HT1080 (cell line): ENCODE measurements at places on chromosomes 11 and 22. TPM values are rescaled to one million over a fixed set of nuclear protein-coding genes. Genes with fewer than 3 reads are reported as not detected.

DNA sequence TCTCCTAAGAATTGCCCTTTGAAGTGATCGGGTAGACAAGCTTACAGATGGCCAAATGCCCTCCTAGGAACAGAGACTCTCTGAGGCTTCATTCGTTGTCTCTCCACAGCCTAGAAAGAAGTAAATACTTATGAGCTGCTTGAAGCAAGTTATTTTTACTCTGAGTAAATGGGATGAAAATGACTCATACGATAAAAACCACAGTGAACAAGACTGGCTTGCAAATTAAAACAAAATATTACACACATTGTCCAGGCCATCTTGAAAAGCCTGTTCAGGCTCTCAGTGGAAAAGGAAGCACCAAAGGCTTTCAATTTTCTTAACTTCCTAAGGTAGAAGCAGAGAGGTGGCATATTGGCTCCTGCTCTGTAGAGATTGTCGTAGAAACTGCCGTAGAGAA is 294.2 kb downstream of the NELL1 start:
- DNase-seq, result peak; percentile 52

DNA sequence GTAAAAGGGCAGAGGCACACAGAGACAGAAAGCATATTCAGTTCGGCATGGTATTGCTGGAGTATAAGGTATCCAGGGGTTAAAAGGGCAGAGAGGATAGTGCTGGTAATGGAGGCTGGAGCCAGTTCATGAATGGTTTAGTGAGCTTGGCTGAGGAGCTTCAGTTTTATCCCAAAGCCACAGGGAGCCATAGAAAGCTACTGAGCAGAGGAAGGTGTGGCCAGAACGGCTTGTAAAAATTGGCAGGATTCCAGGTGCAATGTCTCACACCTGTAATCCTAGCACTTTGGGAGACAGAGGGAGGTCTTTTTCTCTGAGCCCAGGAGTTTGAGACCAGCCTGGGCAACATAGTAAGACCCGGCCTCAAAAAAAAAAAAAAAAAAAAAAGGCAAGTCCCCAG is 186.1 kb downstream of the MYO18B start:
- no peak for DNase-seq

DNA sequence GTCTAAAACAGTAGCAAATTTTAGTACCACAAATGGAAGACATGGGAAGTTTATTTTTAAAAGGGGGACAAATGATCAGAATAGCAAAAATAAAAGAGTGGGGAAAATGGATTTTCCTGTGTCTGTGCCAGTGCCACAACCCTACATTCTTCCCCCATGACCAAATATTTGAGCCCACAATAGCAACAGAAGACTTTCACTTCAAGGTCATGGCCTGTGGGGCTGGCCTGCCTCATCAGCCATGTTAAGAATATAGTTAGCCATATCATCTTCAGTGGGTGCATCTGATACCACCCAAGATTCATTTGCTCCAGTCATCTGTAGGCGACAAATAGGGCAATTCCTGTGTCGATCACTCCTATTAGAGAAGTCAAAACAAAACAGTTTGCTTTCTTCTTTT is 26.3 kb downstream of the RNF141 start:
- no peak for DNase-seq

- DNase-seq, result no peak
Measured at GRCh38 chr22:37972527-37972926, 11.8 kb downstream of the SOX10 start.

- no peak for DNase-seq
Measured at GRCh38 chr11:115267871-115268270, 236.3 kb downstream of the CADM1 start.

- DNase-seq, result no peak
Measured at GRCh38 chr11:67167719-67168118, 48.7 kb downstream of the KDM2A start.

DNA sequence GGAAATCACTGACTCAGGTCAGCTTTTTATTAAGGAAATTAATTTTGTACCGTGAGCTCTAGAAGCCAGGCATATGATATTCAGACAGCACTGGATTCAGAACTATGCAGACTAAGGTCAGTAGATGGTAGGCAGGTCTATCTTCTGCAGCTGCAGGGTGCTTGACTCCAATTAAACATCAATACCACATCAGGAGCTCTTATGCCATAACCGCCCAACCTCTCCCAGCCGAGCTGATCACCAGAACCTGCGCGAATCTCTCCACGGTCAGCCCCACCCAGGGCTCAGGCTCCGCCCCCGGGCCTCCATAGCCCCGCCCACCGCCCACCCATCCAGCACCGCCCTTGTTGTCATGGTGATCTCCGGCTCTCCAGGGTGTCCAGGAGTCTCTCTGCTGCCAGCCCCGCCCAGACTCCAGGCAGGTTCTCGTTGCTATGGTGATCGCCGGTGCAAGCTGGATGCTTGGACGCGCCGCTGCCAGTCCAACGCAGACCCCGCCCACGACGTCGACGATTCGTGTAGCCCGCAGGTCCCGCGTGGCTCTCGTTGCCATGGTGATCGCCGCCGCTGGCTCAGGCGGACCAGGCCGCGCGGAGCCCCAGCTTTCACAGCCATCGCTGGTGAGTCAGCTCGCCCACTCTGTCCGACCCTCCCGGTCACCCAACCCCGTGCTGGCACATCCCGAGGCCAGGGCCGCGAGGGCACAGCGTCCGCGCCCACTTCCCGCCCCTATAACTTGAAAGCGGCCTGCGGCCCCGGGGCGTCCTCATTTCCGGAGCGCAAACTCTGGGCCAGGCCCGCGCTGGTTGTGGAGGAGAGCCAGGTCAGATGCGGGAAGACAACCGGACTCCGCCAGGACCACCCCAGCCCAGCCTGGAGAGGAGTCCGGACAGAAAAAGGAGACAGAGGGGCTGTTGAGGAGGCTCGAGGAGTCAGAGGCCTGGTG is at the start of gene RAB36:
Gene RAB36 (plus strand): TSS at position 546 of the 946 bp plus-strand sequence. CDS start 1,140 bp downstream, outside the sequence.
- peak; percentile 98 for DNase-seq

- no peak for DNase-seq
Measured at GRCh38 chr11:133677387-133677786, 145.1 kb upstream of the OPCML start.

DNA sequence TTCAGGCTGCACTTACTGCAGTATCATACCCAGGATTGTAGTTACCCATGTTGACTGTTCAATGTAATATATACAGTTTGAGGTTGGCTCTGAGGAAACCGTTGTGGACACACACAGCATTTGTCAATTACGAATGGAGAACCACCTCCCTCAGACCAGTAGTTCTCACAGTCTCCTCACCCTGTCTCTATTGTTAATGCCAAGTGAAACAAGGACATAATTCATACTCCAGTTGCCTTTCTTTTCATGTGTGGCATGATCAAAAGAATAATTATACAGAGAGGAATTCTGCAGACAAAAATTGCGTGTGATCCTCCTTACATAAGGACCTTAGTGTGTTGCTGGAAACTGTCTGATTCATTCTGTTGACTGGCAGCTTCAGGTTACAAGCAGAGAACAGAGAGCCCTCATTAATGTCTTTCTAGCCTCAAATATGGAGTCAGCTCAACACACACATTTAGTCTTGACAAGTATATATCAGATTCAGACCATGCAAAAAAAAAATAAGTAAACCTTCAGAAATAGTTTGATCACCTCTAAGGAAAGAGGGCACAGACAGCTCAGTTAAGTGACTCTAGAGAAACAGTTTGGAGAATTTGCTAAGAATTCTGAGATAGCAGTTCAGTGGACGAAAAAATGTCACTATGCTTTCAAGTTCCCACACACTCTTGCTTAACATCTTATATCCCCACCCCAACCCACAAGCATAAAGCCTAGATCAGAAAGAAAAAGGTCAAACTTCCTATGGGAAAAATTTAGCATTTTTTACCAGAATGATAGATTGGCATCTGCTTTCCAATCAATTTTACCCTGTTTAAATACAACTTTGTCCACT is 96.1 kb downstream of the MAML2 start:
- DNase-seq, result peak; percentile 80

Gene PRR5L
- total RNA-seq, result 24.2 and 39.3 TPM in 2 replicates

Gene TMPRSS13
- total RNA-seq, result not detected in 2 replicates
